CD4-positive, alpha-beta T cell treated with Interferon alpha-2 for 1 hour (primary cell): ENCODE measurements at places on chromosomes 1 and 21.

DNA sequence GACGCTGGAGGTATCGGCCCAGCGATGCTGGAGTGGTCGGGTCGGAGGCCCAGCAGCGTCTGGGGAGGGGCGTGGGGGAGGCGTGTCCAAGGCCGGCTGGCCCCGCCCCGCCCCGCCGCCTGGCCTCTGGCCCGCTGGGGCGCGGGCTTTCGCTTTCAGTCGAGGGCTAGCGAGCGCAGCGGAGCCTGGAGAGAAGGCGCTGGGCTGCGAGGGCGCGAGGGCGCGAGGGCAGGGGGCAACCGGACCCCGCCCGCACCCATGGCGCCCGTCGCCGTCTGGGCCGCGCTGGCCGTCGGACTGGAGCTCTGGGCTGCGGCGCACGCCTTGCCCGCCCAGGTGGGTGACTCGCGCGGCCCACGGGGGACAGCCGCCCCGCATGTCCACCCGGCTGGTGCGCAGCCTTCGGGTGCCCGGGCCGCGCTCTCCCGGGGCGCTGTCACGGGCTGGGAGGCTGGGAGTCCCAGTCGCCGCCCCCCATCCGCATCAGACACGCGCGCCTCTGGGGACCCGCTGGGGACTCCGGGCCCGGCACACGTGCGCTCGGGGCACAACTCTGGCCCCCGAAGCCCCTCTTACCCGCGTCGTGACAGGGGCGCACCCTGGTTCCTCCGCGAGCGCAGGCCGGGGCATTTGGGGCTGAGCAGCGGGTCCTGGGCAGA lies at the start of gene TNFRSF1B:
TSS of gene TNFRSF1B (plus strand) at position 158 of the 659 bp plus-strand sequence. CDS start at position 259, 101 bp downstream.
- DNase-seq: peak; percentile 81

- no peak for DNase-seq
These were observed 367.5 kb downstream of the TGFB2 start for GRCh38 chr1:218712677-218713076.

- no peak for DNase-seq
These were observed 48.2 kb downstream of the SYT2 start for GRCh38 chr1:202662081-202662480.

- peak; percentile 22 for DNase-seq
These were observed 18.0 kb downstream of the BMP8A start for GRCh38 chr1:39509360-39510009.
